Activated CD8-positive, alpha-beta memory T cell treated with anti-CD3 and anti-CD28 coated beads for 1 hour (primary cell): ENCODE measurements at places on chromosomes 7 and 10.

DNA sequence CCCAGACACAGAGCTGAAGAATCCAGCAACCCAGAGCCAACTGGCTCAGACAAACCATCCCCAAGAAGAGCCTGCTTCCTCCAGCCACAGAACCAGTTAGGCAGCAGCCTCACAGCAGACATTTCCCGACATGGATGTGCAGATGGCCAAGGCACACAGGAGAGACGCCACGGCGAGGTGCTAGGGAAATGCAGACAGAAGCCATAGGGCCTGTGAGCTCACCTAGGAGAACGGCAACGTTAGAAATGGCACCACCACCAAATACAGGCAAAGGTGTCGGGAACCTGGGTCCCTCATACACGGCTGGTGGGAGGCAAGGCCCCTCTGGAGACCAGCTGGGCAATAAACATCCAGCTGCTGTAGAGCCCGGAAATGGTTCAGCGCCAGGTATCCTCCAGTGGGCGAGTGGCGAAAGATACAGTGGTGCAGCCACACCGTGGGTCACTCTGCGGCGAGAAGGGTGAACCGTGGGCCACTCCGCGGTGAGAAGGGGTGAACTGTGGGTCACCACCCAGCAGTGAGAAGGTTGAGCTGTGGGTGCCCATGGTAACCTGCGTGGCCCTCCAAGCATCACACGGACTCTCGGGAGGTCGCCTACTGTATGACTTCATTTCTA lies 31.2 kb downstream of the JAKMIP3 start:
- DNase-seq: no peak

DNA sequence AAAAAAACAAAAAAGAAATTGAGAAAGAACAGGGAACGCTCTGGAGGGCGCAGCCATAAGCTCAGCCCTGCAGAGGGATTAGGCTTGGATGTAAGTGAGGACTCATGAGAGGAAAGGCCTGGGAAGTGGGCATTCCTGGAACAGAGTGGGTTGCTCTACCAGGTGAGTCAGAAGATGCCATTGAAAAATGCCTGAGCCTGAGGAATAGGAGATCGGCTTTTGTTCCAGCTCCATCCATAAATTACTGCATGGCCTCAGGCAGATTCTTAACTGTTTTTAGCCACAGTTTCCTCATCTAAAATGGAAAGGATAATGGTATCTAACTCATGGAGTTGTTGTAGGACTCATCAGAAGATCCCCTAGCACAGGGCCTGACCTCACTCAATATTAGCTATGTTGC lies 1.1 kb upstream of the RGR start:
- no peak for DNase-seq

- DNase-seq: peak; percentile 79
Measured at GRCh38 chr10:128069351-128070051, 56.7 kb downstream of the MKI67 start.

DNA sequence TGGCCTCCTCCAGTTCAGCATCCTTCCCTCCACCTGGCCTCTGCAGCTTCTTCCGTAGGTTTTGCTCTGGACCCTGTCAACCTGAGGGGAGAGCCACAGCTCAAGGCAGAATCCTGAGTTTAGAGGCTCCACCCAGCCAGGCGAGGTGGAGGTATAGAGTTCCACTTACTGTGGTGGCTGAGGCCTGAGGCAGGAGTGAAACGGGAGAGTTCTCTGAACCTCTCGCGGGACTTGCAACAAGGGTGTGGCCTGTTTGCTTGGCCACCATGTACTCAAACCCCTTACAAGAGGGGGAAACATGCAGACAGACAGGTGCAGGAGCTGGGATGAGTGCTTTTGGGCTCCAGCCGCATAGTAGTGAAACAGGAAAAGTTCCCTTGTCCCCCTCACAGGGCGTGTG lies 154.0 kb upstream of the C7orf33 start:
- DNase-seq: no peak

- DNase-seq: no peak
Measured at GRCh38 chr10:131820626-131821025, 80.2 kb upstream of the PPP2R2D start.

- peak; percentile 55 for DNase-seq
Measured at GRCh38 chr7:100852048-100852872, at the start of gene SLC12A9. TSS of gene SLC12A9 (plus strand) at chr7:100852713. CDS start at chr7:100854198, 1,485 bp downstream.

DNA sequence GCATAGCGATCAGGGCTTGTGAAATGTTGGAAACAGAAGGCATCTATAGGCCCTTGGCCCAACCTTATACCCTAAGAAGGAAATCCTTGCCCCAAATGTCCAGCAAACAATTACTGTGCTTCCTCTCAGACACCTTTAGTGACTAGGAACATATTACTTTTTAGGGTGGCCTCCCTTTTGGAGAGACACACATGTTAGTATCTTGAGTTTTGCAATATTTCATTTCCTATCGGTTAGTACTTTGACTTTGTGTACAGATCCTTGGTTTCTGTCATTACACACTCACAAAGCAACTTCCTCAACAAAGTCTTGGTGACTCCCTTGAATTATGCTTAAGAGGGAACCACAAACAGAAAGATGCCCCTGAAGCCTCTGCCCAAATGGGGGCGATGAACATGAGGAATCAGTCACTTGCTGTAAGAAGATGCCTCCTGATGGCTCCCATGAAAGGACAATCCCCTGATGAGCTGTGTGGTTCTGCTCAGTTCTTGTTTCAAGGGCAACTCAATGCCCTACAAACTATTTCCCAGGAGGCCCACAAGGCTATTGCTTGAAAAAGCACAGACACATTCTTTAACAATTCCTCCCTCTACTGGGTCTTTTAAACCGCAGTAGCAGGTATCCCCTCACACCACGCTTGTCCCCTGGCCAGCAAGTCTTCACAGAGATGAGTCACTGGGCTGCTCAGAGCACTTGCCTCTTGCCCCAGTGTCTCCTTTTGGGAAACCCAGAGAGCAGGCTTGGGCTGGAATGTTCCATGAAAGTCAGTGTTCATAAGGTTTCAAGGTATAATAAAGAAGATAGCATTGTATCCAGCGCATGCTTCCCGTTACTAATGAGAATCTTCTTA lies 196.2 kb downstream of the FANK1 start:
- no peak for DNase-seq

GRCh38 chr7:52917982-52918578 lies 117.4 kb upstream of the POM121L12 start:
- DNase-seq: no peak

- DNase-seq: no peak
Measured at GRCh38 chr10:28060031-28060607, 61.2 kb upstream of the ODAD2 start.

GRCh38 chr7:70178787-70179186 lies 580.5 kb downstream of the AUTS2 start:
- DNase-seq: no peak

- DNase-seq: no peak
Measured at GRCh38 chr7:7014827-7015595, 167.3 kb upstream of the C1GALT1 start.

GRCh38 chr7:113010377-113010776 lies 76.2 kb downstream of the GPR85 start:
- DNase-seq: no peak

- no peak for DNase-seq
Measured at GRCh38 chr10:74039561-74040145, 41.7 kb downstream of the VCL start.

- DNase-seq: no peak
Measured at GRCh38 chr10:80253266-80253962, 36.0 kb downstream of the MAT1A start.

DNA sequence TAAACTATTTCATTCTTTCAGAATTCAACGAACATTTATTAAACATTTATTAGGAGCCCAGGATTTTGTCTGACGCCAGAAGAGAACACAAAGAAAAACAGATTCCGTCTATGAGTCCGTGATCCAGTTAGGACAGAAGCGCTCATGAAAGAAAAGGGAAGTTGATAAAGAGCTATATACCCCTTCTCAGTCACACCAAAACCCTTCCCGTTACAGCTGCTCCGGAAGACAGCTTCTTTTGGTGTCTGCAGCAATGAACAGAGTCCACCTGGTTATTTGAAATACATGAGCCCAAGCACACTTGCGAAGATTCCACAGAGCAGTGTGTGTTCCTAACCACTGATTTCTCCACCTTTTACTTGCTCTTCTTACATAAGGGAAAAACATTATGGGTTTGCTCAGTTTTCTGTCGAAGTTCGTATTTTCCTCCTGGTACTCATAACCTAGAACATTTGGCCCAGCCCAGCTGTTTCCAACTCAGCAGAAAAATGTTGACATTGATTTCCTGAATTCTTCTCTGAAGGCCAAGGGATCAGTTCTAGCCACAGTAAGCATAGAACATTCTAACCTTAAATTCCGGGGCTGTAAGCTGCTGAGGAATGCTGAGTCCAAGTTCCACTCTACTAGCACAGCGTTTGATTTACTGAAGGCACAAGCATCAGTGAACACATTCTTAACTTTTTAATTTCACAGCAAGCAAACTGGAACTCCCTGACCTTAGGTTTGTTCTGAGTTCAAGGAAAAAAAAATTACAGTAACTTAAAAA lies 206.5 kb downstream of the SORCS1 start:
- no peak for DNase-seq

DNA sequence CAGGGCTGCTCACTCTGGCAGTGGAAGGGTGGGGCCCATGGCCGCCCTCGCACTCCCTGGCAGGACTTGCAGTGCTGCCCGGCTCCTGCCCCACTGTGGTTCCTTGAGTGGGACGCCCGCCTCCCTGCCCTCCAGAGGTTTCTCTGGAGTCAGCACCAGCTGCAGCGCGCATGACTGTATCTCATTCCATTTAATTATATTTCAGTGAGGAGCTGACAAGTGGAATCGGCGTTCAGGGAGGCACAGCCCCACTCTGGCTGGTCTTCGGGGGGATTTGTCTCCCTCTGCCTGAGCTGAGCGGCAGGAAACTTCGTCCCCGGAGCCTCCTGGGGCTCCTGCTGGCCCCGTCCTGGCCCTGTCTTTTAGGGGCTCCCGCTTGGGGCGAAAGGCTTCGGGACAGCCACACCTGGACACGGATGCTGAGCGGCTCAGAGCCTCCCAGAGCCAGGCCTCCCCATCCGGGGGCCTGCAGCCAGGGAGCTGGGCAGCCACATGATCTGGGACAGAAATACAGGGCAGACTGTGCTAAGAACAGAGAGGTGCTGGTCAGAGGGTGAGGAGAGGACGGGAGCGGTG lies 75.3 kb upstream of the NKX6-2 start:
- no peak for DNase-seq

DNA sequence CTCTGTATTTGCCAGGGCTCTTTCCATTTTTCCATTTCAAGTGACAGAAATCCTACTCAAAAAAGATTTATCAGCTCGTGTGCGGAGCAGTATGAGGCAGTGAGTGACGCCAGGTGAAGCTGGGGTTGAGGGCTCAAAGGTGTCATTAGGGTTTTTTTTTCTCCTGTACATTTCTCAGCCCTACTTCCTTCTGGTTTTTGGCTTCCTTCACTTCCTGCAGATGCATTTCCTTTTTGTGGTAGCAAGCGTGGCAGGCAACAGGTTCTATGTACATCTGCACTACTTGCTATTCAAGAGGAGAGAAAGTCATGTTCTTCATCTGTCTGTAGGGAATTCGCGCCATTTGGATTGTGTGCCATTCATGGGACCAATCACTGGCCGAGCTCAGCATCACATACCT lies 52.8 kb upstream of the AOAH start:
- peak; percentile 6 for DNase-seq

- DNase-seq: no peak
Measured at GRCh38 chr7:55154096-55154495, 135.3 kb downstream of the EGFR start.

GRCh38 chr10:70898687-70899086 lies 10.3 kb upstream of the PCBD1 start:
- no peak for DNase-seq

DNA sequence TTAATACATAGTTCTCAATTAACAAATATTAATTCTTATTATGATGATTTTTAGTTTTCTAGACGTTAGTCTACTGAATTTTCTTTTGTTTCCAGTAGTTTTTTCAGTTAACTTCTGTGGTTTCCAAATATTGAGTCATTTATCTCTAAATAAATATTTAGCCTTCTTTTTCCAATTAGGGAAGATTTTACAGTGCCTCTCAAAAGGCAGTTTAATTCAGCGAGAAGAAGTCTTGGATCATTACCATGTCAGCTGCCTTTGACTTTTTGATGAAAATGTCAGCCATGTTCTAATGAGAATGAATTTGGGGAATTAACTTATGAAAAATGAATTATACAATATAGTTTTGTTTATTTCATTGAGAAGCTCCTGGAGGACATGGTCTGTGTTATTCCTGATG lies 90.0 kb downstream of the CDK14 start:
- no peak for DNase-seq

DNA sequence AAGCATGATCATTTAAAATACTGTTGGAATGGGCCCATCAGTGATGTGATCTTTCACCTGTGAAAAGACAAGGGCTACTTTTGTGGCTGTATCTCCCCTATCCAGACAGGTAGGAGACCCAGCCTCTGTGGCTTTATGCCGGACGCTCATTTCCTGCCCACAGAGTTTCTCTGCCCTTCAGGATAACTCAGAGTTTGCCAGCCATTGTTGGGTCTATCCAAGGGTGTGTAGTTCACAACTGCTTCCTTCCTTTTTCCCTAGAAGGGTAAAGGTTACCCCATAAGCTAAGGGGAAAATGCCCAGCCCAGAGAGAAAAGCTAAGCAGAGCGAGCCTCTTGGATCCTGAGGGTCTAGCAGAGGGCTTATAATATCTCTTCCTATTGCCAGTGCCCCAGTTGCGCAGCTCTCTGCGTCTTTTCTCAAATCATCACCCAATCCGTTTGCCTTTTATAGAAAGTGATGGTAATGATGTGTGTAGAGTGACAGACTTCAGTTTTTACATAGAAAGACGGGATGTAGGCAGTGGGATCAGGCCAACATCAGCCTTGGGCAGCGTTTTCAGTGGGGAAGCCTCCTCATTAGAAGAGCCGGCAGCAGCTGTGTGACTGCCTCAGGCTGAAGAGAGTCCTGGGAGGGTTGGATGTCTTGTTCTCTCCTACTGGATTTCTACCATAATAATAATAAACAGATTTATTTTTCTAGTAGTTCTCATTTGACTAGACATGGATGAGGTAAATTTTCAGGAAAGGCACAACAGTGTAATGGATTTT lies 80.5 kb downstream of the MET start:
- no peak for DNase-seq

GRCh38 chr10:31146491-31147209 lies 115.0 kb upstream of the ZNF438 start:
- DNase-seq: no peak

- no peak for DNase-seq
Measured at GRCh38 chr7:27329909-27330308, 87.3 kb downstream of the EVX1 start.

- DNase-seq: no peak
Measured at GRCh38 chr7:43694399-43694748, 34.9 kb downstream of the COA1 start.

- no peak for DNase-seq
Measured at GRCh38 chr10:36089790-36090440, 447.8 kb upstream of the FZD8 start.

DNA sequence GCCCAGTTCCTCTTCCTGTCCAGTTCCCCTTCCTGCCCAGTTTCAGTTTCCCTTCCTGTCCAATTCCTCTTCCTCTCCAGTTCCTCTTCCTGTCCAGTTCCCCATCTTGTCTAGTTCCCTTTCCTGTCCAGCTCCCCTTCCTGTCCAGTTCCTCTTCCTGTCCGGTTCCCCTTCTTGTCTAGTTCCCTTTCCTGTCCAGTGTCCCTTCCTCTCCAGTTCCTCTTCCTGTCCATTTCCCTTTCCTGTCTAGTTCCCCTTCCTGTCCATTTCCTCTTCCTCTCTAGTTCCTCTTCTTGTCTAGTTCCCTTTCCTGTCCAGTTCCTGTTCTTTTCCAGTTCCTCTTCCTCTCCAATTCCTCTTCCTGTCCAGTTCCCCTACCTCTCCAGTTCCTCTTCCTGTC lies 68.1 kb upstream of the ADCY1 start:
- DNase-seq: no peak
